ENCODE measurements at places on chromosomes 11 and 22.

- no peak for DNase-seq
Observed at GRCh38 chr11:75802021-75802912, 12.7 kb upstream of the UVRAG start.

GRCh38 chr11:1748636-1749394 lies 1.6 kb downstream of the IFITM10 start:
- DNase-seq, result no peak

DNA sequence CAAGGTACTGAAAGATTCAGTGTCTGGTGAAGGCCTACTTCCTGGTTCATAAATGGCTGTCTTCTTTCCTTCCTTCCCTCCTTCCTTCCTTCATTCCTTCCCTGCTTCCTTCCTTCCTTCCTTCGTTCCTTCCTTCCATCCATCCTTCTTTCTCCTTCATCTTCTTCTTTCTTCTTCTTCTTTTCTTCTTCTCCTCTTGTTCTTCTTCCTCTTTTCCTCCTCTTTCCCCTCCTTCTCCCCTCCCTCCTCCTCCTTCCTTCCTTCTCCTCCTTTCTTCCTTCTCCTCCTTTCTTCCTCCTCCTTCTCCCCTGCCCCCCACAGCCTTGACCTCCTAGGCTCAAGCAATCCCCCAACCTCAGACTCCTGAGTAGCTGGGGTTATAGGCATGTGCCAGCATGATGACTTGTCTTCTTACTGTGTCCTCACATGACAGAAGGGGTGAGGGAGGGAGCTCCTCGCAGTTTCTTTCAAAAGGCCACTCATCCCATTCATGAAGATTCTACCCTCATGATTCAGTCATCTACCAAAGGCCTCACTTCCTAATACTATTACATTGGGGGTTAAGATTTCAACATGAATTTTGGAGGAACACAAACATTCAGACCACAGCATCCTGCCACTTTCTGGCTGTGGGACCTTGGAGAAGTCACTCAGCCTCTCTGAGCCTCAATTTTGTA lies 22.6 kb upstream of the CCDC134 start:
- DNase-seq, result no peak

- no peak for DNase-seq
Observed at GRCh38 chr22:33842421-33843094, 77.7 kb downstream of the LARGE1 start.

- peak; percentile 49 for DNase-seq
Observed at GRCh38 chr11:72676861-72677341, 2.7 kb upstream of the PDE2A start.

DNA sequence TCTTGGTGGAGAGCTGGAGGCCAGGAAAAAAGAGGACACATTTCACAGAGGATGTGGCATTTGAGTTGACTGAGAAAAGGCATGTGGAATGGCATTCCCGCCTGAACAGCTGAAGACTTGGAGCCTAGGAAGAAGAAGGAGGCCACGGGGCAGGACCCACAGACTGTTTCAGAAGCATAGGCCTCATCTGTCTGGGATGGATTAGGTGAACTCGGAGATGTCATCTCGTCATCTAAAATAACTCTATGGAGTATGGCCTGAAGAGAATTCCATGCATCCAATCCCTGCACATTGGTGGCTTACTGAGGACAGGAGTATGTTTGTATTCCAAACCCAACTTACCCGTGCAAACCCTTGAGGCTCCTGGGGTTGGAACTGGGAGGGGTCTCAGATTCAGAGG lies 16.4 kb downstream of the SPATA19 start:
- no peak for DNase-seq

DNA sequence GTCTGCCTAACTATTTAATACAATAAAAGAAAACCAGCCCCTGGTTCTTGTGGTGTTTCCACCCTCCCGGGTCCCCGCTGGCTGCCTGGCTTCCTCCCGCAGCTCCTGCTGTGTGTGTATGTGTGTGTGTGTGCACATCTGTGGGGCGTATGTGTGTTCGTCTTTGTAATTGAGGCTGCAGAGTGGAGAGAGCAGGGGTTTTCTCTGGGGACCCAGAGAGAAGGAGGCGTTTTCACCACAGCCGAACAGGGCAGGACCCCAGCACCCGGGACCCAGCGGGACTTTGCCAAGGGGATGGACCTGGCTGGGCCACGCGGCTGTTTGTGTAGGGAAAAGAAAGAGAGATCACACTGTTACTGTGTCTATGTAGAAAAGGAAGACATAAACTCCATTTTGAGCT lies 42.7 kb downstream of the IGLL1 start:
- DNase-seq, result no peak

DNA sequence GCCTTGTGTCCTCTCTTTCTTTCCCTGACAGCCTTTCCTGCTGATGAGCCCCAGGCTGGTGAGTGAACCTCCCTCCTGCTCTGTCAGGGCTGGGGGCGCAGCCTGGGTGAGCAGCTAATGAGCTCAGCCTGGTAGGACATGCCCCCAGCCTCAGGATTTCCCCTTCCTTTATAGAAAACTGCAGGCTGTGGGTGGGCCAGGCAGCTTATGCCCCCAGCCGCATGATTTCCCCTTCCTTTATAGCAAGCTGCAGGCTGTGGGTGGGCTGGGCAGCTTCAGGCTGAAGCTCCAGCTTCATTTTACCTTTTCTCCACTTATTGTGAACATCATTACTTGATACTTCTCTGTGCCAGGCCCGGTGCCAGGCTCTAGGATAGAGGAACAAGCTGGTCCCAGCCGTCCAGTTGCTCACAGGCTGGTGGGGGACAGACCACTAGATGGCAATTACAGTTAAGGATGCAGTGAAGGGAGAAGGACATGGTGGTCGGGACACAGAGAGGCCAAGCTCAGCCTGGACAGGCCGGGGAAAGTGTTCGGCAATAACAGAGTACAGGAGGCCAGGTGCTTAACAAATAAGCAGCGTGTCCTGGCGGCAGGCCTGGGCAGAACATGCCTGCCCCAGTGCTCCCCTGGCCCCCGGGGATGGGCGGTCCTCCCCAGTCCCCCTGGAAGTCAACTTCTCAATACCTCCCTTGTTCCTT lies 5.3 kb downstream of the LGALS12 start:
- no peak for DNase-seq

- no peak for DNase-seq
Observed at GRCh38 chr11:90775567-90776165, 552.8 kb upstream of the CHORDC1 start.

- DNase-seq, result no peak
Observed at GRCh38 chr11:5366856-5367255, 15.5 kb downstream of the OR51B6 start.

GRCh38 chr22:26395926-26396325 lies 33.1 kb upstream of the ASPHD2 start:
- no peak for DNase-seq

GRCh38 chr11:74282914-74283371 lies 28.5 kb downstream of the P4HA3 start:
- DNase-seq, result no peak

- no peak for DNase-seq
Observed at GRCh38 chr11:1450949-1451710, 35.4 kb downstream of the MOB2 start.

- no peak for DNase-seq
Observed at GRCh38 chr22:23774922-23775436, 2.3 kb downstream of the MMP11 start.

DNA sequence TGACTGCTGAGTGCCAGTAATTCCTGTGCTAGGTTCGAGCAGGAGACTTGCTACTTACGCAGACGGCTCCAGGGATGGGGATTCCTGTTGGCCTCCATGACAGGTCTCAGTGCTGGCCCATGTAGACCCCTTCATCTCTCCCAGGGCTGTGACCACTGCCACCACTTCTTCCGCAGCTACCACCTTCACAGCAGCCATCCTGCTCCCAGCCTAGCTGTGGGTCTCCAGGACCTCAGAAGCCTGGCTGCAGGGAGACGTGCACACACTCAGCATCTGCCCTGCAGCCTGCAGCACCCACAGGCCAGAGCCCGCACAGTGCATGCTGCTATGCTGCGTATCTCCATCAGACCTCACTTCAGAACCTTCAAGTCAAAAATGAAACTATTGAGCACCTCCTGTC lies 1503.9 kb downstream of the BRD1 start:
- no peak for DNase-seq

- no peak for DNase-seq
Observed at GRCh38 chr22:33735978-33736377, 184.3 kb downstream of the LARGE1 start.

DNA sequence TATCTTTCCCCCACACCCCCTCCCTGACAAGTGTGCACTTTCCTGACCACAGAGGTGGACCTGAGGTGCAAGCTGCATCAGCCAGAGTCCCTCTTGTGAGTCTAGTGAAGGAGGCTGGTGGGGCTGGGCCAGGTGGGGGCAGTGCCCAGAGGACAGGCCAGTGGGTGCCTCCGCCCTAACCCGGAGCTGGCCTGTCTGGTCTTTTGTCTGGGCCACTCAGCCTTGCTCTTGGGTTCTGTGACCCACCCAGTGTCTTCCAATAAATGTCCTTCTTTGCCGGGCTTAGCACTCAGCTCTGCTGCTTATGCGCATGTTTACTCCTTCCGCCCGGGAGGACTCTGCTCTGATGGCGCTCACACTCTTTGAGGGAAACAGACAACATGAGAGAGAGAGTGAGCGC lies 526.2 kb downstream of the TBC1D22A start:
- no peak for DNase-seq

DNA sequence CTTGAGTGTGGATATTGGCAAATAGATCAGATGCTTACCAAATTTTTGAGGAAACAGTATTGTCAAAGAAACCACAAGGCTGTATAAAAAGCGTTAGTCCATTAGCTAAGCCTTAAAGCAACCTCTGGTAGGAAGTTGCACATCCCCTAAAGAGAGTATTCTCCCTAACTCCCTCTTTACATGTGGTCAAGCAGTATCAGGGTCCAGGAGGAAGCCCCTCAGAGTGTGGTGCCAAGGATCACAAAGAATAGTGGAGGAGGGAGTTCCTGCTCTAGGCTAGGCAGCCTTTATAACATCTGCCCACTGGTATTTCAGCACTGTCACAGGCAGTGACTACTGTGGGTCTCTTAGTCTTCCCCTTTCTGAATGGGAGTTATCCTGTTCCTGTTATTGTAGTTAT lies 18.8 kb upstream of the AMPD3 start:
- DNase-seq, result no peak

DNA sequence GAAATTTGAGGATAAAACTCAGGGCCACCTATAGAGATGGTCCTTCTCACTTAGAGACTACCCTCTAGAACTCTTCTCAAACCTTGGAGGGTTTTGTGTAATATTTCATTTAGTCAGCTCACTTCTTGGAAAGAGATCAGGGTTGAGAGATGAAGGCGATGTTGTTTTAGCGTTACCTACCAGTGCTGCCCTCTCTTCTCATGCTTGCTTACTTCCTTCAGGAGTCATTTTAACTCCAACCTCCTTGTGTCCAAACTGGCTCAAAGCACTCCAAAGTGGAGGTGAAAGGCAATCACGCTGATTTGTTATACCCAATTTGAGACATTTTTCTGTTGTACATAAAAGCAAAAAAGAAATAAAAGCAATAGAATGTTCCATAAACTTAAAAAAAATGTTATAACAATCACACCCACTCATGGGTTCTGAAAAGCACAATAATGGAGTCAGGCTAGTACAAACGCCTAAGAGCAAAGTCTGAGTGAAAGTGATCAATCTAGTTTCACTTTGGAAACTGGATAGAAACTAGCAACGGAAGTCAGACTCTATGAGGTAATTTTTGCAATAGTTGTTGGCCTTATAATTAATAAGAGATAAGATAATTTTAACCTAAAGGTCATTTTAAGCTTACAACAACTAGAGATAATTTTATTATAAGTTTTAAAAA lies 117.1 kb downstream of the MRTFA start:
- no peak for DNase-seq

DNA sequence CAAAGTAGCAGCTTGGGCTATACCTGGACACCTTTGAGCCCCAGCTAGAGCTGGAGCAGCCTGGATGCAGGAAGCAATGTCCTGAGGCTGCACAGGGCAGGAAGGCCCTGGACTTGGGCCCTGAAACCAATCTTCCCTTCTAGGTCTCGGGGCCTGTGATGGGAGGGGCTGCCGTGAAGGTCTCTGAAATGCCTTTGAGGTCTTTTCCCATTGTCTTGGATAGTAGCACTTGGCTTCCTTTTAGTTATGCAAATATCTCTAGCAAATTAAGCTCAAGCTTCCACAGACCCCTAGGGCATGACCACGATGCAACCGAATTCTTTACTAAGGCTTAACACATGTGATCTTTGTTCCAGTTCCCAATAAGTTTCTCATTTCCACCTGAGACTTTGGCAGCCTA lies 40.0 kb downstream of the LINC01488 start:
- no peak for DNase-seq

- DNase-seq, result peak; percentile 39
Observed at GRCh38 chr11:95556342-95557163, 233.0 kb downstream of the FAM76B start.

GRCh38 chr11:29612423-29612822 lies 404.4 kb downstream of the KCNA4 start:
- no peak for DNase-seq

GRCh38 chr22:33699176-33699575 lies 221.1 kb downstream of the LARGE1 start:
- no peak for DNase-seq

DNA sequence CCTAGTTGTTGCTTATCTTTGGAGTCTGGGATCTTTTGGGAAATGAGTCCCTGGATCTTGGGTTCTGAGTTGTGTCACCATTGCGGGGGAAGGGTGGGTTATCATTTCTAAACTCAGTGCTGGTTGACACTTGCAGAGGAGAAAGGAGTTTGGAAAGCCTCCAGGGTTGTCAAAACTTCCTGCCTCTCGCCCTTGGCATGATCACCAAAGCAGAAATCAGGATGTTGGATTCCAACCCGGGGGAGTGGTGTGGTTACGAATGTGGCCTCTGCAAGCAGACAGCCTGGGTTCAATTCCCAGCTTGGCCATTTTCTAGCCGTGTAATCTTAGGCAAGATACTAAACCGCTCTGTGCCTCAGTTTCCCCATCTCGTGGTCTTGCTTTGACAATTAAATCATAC lies 24.3 kb downstream of the CD6 start:
- DNase-seq, result no peak

DNA sequence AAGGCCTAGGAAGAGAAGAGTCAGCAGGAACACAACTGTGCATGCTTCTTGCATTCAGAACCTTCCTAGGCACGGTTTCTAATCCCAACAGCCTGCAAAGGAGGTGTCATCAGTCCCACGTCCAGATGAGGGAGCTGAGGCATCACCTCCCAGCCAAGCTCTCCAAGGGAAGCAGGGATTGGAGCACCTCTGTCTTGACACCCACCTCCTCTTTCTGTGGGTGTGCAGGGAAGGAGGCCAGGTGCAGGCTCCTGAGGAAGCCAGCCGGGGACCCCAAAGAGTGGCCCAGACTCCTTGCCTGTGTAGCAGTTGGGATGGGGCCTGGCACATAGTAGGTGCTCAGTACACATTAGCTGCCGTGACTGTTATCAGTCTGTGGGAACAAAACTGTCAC lies 2.0 kb downstream of the PNPLA5 start:
- no peak for DNase-seq

GRCh38 chr22:44192816-44193534 lies 12.2 kb downstream of the PARVG start:
- DNase-seq, result no peak

DNA sequence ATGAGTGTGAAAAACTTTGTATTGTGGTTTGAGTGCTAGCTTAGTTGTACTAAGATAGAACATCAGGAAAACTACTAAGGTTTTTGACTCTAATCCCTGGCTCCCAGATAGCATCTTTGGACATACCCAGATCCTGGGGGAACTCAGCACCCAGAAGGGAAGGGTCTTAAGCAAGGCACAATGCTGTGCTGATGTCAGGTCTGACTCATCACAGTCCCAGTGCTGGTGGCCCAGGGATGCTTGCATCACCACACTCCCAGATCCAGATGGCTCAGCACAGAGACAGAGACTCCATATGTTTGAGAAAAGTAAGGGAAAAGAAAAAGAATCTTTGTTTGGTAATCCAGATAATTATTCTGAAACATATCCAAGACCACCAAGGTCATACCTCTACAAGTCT lies 18.3 kb upstream of the OR56A3 start:
- DNase-seq, result no peak

- DNase-seq, result no peak
Observed at GRCh38 chr11:63609536-63609935, 4.7 kb downstream of the PLAAT3 start.

Data from stimulated activated CD4-positive, alpha-beta T cell treated with anti-CD3 and anti-CD28 coated beads, Interleukin-12 subunit alpha, Interleukin-12 subunit beta, amount 100 ng/mL, for 48 hours (primary cell).